ENCODE measurements at places on chromosomes 12 and 14. TPM values are rescaled to one million over a fixed set of nuclear protein-coding genes. Genes with fewer than 3 reads are reported as not detected.
A peak's percentile ranks its signal among the peaks of the same experiment; 100 is the strongest.

DNA sequence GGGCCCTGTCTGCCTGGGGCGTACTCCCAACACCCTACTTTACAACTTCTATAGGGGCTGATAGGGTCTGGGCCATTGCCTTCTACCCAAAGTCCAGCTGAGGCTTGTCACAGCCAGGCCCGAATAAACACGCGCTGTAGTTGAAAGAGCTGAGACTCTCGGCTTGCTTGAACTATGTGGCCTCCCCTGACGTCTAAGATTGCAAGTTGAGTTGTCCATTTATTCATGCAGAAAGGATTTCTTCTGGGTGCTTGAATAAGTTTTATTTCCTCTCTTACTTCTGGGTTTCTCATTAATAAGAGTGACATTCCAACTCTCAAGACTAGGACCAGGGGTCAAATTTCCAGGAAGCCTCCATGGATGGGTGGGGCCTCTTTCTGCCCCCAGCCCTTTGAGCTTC lies 74.4 kb upstream of the VRK1 start:
- H3K36me3 ChIP-seq = no peaks in the 10 kb centered on the region
- H3K27ac ChIP-seq = no peak overlapping the region
- no peak overlapping the region for H3K4me3 ChIP-seq
- DNase-seq = no peak
- H3K27me3 ChIP-seq = no peaks in the 10 kb centered on the region

DNA sequence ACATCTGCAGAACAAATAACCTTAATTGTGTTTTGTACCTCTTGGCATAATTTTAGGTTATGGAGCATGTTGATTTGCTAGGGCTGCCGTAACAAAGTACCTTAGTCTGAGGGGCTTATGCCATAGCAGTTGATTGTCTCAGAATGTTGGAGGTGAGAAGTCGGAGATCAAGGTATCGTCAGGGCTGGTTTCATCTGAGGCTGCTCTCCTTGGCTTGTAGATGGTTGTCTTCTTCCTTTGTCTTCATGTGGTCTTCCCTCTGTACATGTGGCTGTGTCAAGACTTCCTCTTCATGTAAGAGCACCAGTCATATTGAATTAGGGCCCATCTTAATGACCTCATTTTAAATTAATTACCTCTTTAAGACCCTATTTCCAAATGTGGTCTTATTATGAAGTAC lies 64.4 kb upstream of the PTHLH start:
- H3K27me3 ChIP-seq = no peaks in the 10 kb centered on the region
- no peak for DNase-seq
- H3K36me3 ChIP-seq = no peaks in the 10 kb centered on the region
- no peaks in the 10 kb centered on the region for H3K4me1 ChIP-seq

- no peaks in the 10 kb centered on the region for H3K36me3 ChIP-seq
- no peak overlapping the region for H3K4me3 ChIP-seq
- no peaks in the 10 kb centered on the region for H3K4me1 ChIP-seq
- H3K27ac ChIP-seq = no peak overlapping the region
These were observed 72.6 kb downstream of the BBS10 start for GRCh38 chr12:76275511-76276093.

DNA sequence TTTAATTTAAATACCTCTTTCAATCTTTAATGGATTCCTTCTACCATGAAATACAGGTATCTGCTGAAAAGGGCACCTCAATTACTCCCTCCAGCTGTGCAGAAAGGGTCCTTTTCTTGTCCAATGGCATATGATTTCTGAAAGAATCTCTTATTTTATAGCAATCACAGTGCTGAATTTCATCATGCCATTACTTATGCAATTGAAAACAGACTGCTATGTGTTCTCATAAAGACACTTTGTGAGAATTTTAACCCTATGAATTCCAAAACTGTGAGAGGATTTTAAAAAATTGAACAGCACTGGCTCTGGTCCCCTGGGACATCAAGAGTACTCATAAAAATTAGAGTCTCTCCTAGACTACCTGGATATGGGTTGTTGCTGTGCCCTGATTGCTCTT lies 45.9 kb upstream of the CNOT2 start:
- no peaks in the 10 kb centered on the region for H3K27me3 ChIP-seq
- no peaks in the 10 kb centered on the region for H3K4me1 ChIP-seq
- H3K27ac ChIP-seq = no peak overlapping the region
- no peak for DNase-seq

- H3K4me1 ChIP-seq = peaks cover 21% of the 10 kb centered on the region
- peak; percentile 80 for DNase-seq
- peak overlapping the region; percentile 44 for H3K4me3 ChIP-seq
- H3K36me3 ChIP-seq = no peaks in the 10 kb centered on the region
These were observed 164.8 kb downstream of the ZFP36L1 start for GRCh38 chr14:68627868-68628604.

- H3K4me1 ChIP-seq = no peaks in the 10 kb centered on the region
- H3K4me3 ChIP-seq = no peak overlapping the region
- H3K36me3 ChIP-seq = no peaks in the 10 kb centered on the region
- DNase-seq = no peak
These were observed 189.3 kb downstream of the KCNA5 start for GRCh38 chr12:5232826-5233500.

DNA sequence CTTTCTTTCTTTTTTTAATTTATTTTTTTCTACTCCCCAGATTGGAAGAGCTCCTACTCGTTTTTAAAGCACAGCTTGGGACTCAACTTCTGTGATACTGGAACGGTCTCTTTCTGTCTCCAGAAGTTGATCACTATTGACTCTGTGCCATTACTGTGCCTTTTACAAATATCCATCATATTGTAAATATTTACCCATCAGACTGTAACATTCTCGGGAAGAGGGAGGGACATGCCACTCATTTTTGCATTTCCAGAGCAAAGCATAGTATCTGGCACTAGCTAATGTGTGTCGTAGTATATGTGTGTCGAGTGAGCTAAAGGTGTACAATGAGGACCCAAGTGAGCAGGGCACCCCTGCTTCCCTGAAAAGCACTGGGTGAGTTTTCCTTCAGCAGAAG lies 24.0 kb upstream of the GSG1 start:
- no peak overlapping the region for H3K4me3 ChIP-seq
- no peaks in the 10 kb centered on the region for H3K27me3 ChIP-seq
- H3K27ac ChIP-seq = peak overlapping the region; percentile 41
- no peaks in the 10 kb centered on the region for H3K36me3 ChIP-seq
- no peak for DNase-seq

- H3K27me3 ChIP-seq = no peaks in the 10 kb centered on the region
- H3K4me3 ChIP-seq = no peak overlapping the region
These were observed 94.2 kb downstream of the EP400 start for GRCh38 chr12:132043770-132044467.

GRCh38 chr12:53060721-53061276 lies 10.9 kb downstream of the TNS2 start:
- H3K4me3 ChIP-seq = no peak overlapping the region
- DNase-seq = peak; percentile 34
- no peaks in the 10 kb centered on the region for H3K27me3 ChIP-seq
- H3K27ac ChIP-seq = peak overlapping the region; percentile 89
- no peaks in the 10 kb centered on the region for H3K36me3 ChIP-seq
- H3K4me1 ChIP-seq = peaks cover 20% of the 10 kb centered on the region

- no peaks in the 10 kb centered on the region for H3K27me3 ChIP-seq
- no peaks in the 10 kb centered on the region for H3K4me1 ChIP-seq
- H3K27ac ChIP-seq = no peak overlapping the region
- no peak for DNase-seq
- no peaks in the 10 kb centered on the region for H3K36me3 ChIP-seq
These were observed 7.0 kb downstream of the CORO1C start for GRCh38 chr12:108724054-108724889.

- no peaks in the 10 kb centered on the region for H3K36me3 ChIP-seq
- no peaks in the 10 kb centered on the region for H3K27me3 ChIP-seq
- peak overlapping the region; percentile 98 for H3K27ac ChIP-seq
- H3K4me3 ChIP-seq = peak overlapping the region; percentile 75
- no peaks in the 10 kb centered on the region for H3K4me1 ChIP-seq
These were observed 25.6 kb upstream of the UBC start for GRCh38 chr12:124940143-124940392.

GRCh38 chr14:100454437-100454836 lies 131.3 kb downstream of the SLC25A47 start:
- no peaks in the 10 kb centered on the region for H3K4me1 ChIP-seq
- H3K27me3 ChIP-seq = no peaks in the 10 kb centered on the region
- no peak for DNase-seq

DNA sequence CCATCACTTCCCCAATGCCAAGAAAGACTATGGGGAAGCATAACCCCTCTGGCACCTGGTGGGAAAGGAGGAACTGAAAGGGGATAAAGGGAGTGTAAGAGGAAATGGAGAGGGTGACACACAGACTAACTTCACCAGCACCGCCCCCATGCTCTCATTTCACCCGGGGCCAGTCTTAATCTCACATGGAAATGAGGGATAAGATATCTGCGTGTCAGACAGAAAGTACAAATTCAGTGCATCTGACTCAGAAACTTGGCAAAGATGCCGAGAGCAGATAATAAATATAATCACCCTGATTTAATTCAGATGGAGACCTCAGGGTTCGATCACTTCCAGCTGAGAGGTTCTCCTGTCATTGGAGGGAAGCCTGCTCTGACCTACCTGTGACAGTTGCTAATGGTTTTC lies 191.6 kb downstream of the DUSP6 start:
- no peak for DNase-seq
- H3K4me1 ChIP-seq = no peaks in the 10 kb centered on the region
- H3K27me3 ChIP-seq = no peaks in the 10 kb centered on the region
- H3K4me3 ChIP-seq = no peak overlapping the region
- peak overlapping the region; percentile 45 for H3K27ac ChIP-seq
- H3K36me3 ChIP-seq = no peaks in the 10 kb centered on the region

- H3K36me3 ChIP-seq = no peaks in the 10 kb centered on the region
- no peak overlapping the region for H3K4me3 ChIP-seq
- DNase-seq = no peak
- no peaks in the 10 kb centered on the region for H3K4me1 ChIP-seq
These were observed 12.8 kb downstream of the FBLN5 start for GRCh38 chr14:91934554-91935285.

GRCh38 chr14:50061664-50062437 lies 54.5 kb downstream of the VCPKMT start:
- peak overlapping the region; percentile 84 for H3K27ac ChIP-seq
- no peak overlapping the region for H3K4me3 ChIP-seq
- no peaks in the 10 kb centered on the region for H3K27me3 ChIP-seq

- H3K27ac ChIP-seq = no peak overlapping the region
- no peak overlapping the region for H3K4me3 ChIP-seq
- no peaks in the 10 kb centered on the region for H3K36me3 ChIP-seq
These were observed 69.6 kb upstream of the CHST11 start for GRCh38 chr12:104387190-104387589.

- H3K27me3 ChIP-seq = no peaks in the 10 kb centered on the region
- DNase-seq = no peak
- no peak overlapping the region for H3K4me3 ChIP-seq
- H3K27ac ChIP-seq = no peak overlapping the region
These were observed 33.0 kb downstream of the DBX2 start for GRCh38 chr12:45017916-45018315.

DNA sequence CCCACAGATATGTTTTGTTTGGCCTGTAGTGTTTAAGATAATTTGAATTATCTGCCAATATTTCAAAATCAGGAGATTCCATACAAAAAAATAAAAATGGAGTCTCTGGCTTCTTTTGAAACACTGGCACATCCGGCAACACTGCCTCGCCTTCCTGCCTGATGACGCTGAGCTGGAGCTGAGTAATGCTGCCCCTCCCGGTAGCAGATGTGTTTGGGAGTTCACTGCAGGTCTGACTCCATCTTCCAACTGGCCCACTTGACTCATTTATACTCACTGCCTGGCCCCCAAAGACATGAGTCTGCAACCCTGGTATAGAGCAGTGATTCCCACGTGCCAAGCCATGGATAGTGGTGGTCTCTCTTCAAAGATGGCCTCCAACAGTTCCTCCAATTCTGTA lies 7.4 kb downstream of the CIT start:
- no peak overlapping the region for H3K27ac ChIP-seq
- no peaks in the 10 kb centered on the region for H3K27me3 ChIP-seq
- no peak overlapping the region for H3K4me3 ChIP-seq

GRCh38 chr14:35353409-35354172 lies 51.0 kb downstream of the NFKBIA start:
- H3K4me1 ChIP-seq = no peaks in the 10 kb centered on the region
- H3K27me3 ChIP-seq = no peaks in the 10 kb centered on the region
- DNase-seq = no peak
- no peaks in the 10 kb centered on the region for H3K36me3 ChIP-seq

DNA sequence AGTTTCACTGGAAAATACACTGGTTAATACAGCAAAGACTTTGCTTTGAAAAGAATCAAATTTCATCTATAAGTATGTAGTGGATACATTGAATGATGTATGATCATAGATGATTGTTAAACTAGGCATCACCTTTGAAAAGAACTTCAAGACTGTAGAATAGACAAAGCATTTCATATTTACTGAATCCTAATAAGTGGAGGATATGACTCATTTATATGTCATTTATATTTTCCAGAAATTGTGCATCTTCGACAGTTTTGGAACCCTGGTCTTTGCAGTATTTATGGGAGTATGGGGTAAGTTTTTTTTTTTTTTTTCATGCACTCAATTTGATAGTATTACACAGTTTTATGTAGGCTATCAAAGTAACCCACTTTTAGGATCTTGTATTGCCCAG lies 161.9 kb downstream of the ANO6 start:
- DNase-seq = no peak
- no peaks in the 10 kb centered on the region for H3K36me3 ChIP-seq
- H3K4me1 ChIP-seq = no peaks in the 10 kb centered on the region
- no peaks in the 10 kb centered on the region for H3K27me3 ChIP-seq
- no peak overlapping the region for H3K27ac ChIP-seq
- H3K4me3 ChIP-seq = no peak overlapping the region

DNA sequence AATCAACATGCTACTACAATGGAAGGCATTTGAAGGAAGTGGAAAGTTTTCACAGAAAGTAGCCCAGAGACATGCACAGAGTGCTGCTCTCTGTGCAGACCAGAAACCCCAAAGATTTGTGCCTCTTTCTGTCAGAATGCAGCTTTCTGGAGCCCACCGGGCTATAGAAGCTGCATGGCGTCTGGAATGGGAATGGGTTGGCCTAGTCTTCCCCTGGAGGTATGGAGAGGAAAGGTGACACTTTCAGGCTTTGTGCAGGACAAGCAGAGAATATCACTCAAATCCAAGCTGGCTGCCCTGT lies 21.3 kb upstream of the ZFP36L1 start:
- H3K4me1 ChIP-seq = peaks cover 7% of the 10 kb centered on the region
- H3K36me3 ChIP-seq = no peaks in the 10 kb centered on the region
- peak overlapping the region; percentile 80 for H3K4me3 ChIP-seq
- H3K27me3 ChIP-seq = no peaks in the 10 kb centered on the region
- H3K27ac ChIP-seq = peak overlapping the region; percentile 99
- no peak for DNase-seq

GRCh38 chr12:109598428-109598854 lies 24.8 kb downstream of the MVK start:
- H3K4me1 ChIP-seq = no peaks in the 10 kb centered on the region
- H3K27me3 ChIP-seq = no peaks in the 10 kb centered on the region
- H3K27ac ChIP-seq = no peak overlapping the region
- H3K36me3 ChIP-seq = no peaks in the 10 kb centered on the region
- DNase-seq = no peak
- no peak overlapping the region for H3K4me3 ChIP-seq

- DNase-seq = no peak
- H3K4me3 ChIP-seq = no peak overlapping the region
- no peaks in the 10 kb centered on the region for H3K36me3 ChIP-seq
- H3K27me3 ChIP-seq = no peaks in the 10 kb centered on the region
These were observed 55.2 kb downstream of the NDUFA12 start for GRCh38 chr12:94948232-94948810.

GALNT9 gene
- 2.9 TPM for total RNA-seq

TSPAN19 gene
- total RNA-seq = not detected

KRT74 gene
- total RNA-seq = not detected

NT5DC3 gene
- total RNA-seq = 12.5 TPM
